Thoracic aorta (tissue), 2 donors: ENCODE measurements at places on chromosomes 3 and 15.

GRCh38 chr3:184381261-184382224 is 1.7 kb downstream of the CHRD start:
- DNase-seq = no peak

GRCh38 chr3:172804323-172804722 is 53.8 kb downstream of the ECT2 start:
- no peak for DNase-seq

GRCh38 chr15:91099995-91100813 is at the start of gene SV2B:
Gene SV2B, plus strand, starts transcription at chr15:91100257. Its CDS starts 126,007 bp downstream, at chr15:91226264.
- DNase-seq = no peak

GRCh38 chr3:119340446-119340845 is 46.3 kb downstream of the ARHGAP31 start:
- no peak for DNase-seq
